ENCODE measurements at places on chromosomes 12 and 14.

DNA sequence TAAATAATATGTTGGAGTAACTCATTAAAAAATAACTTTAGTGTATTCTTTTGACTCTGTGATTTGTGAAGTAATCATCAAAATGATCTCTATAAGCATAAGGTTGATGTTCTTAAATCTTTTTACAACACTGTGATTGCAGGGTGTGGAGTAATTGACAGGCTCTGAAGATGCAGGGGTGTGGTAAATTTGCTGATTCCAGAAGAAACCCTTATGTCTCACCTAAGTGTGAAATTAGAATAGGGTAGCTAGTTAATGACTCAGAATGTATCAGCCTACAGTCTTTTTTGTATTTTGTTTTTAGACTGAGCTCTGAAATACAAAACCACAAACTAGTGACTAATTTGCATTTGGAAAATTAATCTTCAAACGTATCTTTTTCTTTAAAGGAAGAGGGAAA, 5.9 kb downstream of the PRPF39 start:
- no peak for DNase-seq

DNA sequence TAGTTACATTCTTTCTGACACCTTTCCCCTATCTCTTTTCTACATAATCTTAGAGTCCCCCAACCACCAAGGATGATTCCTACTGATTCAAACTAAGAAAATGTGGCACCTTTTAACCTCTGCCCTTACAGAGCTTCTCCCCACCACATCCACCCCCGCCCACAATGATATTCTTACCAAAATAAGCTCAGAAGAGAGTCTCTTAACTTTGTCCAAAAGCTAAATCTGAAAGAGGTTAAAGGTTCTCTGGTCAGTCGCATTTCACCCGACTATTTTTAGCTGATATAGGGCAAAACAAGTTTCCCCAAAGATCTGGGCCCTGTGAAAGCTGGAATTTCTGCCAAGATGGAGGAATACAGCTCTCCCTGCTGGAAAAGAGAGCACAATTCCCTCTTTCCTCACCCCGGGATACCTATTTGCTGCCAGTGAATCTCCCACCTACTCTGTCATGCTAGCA, 128.6 kb downstream of the ZFP36L1 start:
- no peak for DNase-seq

GRCh38 chr14:98931911-98932310, 340.1 kb downstream of the BCL11B start:
- no peak for DNase-seq

DNA sequence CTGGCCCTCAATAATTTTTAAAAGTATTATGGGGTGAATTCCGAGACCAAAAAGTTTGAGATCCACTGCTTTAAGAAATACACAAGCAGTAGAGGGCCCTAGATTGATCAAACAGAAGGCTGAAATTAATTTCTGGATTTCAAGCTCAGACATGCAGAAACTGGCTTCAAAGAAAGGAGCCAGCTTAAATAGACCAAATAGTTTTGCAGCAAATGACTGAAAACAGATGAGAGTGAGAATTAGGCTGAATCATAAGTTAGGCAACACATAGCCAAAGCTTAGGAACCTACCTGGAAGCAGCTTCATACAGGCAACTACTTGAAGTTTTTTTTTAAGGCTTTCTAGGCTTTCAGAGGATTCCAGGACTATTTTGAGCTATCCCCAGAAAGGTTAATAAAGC, 12.4 kb downstream of the ATF7 start:
- DNase-seq, result no peak

DNA sequence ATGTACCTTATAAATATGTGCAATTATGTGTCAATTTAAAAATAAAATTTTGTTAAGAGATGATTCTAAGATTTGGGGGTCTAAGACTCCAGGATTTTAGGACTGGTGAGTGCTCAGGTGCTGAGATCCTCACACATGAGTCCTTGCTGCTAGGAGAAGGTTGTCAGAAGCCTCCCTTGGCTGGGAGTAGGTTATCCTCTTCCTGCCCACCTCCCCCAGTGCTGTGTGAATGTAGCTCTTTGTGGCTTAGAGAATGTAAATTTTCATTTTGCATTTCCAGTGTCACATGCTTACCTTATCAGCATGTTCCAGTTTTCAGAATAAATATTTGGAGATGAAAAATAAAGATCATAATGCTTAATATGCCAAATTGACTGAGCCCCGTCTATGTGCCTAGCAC, 114.2 kb upstream of the MDM1 start:
- DNase-seq, result no peak

DNA sequence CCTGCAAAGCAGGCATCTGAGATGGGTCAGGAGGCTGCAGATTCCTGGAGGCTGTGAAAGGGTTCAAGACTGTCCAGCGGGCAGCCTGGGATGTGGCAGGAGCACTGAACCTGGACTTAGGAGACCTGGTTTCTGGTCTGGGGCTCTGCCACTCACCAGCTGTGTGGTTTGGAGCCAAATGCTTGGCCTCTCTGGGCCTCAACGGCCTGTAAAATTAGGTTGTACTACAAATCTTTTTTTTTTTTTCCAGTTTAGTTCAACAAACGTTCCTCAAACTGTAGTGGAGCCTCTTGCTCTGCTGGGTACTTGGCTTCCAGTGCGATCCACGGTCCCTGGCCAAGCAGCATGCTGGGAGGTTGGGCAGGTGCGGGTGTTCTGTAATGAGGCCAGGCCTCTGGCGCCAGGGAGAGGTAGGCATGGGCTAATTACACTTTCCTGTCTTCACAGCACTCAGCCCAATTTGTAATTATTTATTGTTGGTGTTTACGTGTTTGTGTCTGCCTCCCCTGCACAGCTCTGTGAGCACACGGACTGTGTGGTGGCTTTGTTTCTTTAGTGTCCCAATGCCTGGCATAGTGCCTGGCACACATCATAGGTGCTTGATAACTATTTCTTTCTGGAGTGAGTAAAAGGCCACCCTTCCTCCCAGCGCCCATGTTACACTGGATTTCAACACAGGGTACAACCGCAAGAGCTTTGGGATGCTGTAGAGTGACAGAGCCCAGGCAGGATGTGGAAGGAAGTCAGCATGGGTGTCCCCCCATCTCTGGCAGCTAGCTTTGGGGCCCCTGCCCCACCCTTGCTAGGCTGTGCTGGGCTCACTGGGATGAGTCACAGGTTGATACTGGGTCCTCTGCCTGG, 5.8 kb upstream of the KRT80 start:
- no peak for DNase-seq

DNA sequence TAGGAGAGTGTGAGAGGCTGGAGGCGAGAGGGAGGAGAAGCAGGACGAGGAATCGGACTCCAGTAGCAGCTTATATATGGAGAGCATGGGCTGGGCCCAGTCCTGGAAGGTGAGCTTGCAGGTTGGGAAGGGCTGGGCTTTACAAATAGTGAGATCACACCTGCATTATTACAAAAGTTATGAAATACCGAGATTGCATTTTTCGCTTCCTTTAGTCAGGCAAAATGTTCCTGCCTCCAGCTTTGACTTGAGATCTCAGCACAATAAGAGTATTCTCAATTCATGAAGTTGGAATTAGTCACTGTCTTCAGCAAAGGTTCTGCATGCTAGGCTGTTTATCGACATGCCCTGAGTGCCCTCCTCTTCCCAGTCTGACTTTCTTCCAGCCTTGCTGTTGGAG, at the start of gene KRT6B:
TSS of gene KRT6B (minus strand) at position 46 of the 400 bp plus-strand sequence. CDS start 68 bp downstream, outside the sequence.
- DNase-seq, result no peak

GRCh38 chr14:104527857-104528459, 51.6 kb upstream of the C14orf180 start:
- no peak for DNase-seq

DNA sequence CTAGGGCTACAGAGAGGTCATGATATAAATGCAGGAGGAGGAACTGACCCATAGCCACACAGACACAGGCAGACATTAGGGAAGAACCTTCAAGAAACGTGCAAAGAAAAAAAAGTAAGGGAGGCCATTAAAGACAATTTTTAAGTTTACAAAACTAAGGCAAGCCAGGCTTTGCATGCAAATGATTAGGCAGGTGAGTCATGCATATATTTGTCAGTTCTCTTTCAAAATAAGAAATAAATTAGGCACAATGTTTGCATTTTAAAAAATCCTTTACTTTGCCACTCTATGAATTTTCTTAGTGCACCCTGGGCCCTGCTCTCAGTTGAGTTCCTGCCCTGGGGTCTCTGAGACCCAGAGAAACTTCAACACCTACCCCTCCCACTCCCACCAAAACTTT, 75.0 kb downstream of the PRMT8 start:
- no peak for DNase-seq

DNA sequence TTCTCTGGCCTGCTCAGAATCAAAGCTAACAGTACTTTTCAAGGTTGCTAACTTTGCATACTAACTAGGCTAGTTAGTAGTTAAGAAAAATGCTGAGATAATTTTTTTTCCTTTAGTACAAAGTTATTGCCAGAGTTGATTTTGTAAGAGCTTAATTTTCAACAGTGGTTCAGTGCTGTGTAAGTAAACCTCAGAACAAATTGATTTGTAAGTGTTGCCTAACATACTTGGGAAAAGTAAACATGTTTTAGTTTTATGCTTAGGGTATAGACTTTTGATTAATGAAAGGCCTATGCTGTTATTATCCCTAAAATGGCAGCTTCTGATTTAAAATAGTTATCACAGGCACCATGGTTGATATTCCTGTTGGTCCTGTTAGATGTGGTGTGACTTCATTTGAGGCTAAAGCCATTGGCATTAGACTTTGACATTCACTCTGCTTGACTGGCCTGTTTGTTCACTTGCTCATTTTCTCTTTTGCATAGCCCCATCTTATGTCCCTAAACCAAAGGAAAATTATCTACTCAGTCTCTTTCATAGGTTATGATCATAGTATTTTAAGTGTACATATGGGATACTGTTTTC, 5.2 kb downstream of the CMAS start:
- DNase-seq, result no peak

DNA sequence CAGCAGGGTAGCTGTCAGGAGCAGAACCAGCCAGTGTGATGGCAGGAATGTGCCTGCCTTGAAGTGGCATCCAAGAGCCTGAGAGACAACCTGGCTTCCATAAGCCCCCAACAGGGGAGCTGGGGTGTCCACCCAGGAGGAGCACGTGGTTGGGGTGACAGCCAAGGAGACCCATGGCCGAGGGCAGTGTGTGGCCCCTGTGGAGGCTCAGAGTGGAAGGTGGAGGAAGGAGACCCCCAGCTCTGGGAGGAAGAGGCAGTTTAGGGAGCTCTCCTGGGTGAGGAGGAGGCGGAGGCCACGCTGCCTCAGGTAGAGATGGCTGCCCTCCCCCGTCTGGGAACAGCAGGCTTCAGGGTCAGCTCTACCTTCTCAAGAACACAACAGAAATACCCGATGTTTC, 147.0 kb downstream of the CALM1 start:
- DNase-seq, result no peak

GRCh38 chr12:8493084-8493483, 20.2 kb upstream of the CLEC4D start:
- DNase-seq, result no peak

GRCh38 chr14:79554816-79555215, 656.5 kb downstream of the DIO2 start:
- DNase-seq, result no peak

Data from dermis microvascular lymphatic vessel endothelial cell (primary cell).